Regular cardiac myocyte (primary cell): ENCODE measurements at places on chromosomes 2 and 18. TPM values are rescaled to one million over a fixed set of nuclear protein-coding genes. Genes with fewer than 3 reads are reported as not detected.

SLC9A4 gene
- not detected in 2 replicates for total RNA-seq

IL18R1 gene
- 0.96 and 1.4 TPM in 2 replicates for total RNA-seq

POTEF gene
- not detected in 2 replicates for total RNA-seq

FER1L5 gene
- total RNA-seq, result 0.96 and 2.3 TPM in 2 replicates

POTEI gene
- under 0.01 TPM in 1 of 2 replicates, not detected in the other for total RNA-seq

IHH gene
- total RNA-seq, result not detected in 2 replicates

NOSTRIN gene
- total RNA-seq, result 0.19 and 1.4 TPM in 2 replicates

EFHD1 gene
- total RNA-seq, result 1.9 and 2.0 TPM in 2 replicates

GULP1 gene
- total RNA-seq, result 38.7 and 38.9 TPM in 2 replicates

IL1B gene
- total RNA-seq, result 150 and 229 TPM in 2 replicates

NEDD4L gene
- 6.7 and 15.2 TPM in 2 replicates for total RNA-seq

RIT2 gene
- total RNA-seq, result not detected in 2 replicates

ADAM23 gene
- total RNA-seq, result 3.9 and 4.4 TPM in 2 replicates

BOK gene
- 20.1 and 24.8 TPM in 2 replicates for total RNA-seq

ELOA2 gene
- not detected in 2 replicates for total RNA-seq

RAB17 gene
- total RNA-seq, result 0.19 and 0.56 TPM in 2 replicates

OTX1 gene
- under 0.01 TPM in 1 of 2 replicates, not detected in the other for total RNA-seq

ARID5A gene
- 2.7 and 7.9 TPM in 2 replicates for total RNA-seq

SP140 gene
- 0.77 TPM in 1 of 2 replicates, not detected in the other for total RNA-seq

GCA gene
- 5.2 and 6.2 TPM in 2 replicates for total RNA-seq

TRAK2 gene
- total RNA-seq, result 54.4 and 61.9 TPM in 2 replicates

STPG4 gene
- total RNA-seq, result under 0.01 and 0.56 TPM in 2 replicates

ASB18 gene
- not detected in 2 replicates for total RNA-seq
